ENCODE measurements at places on chromosomes 12 and 14.

DNA sequence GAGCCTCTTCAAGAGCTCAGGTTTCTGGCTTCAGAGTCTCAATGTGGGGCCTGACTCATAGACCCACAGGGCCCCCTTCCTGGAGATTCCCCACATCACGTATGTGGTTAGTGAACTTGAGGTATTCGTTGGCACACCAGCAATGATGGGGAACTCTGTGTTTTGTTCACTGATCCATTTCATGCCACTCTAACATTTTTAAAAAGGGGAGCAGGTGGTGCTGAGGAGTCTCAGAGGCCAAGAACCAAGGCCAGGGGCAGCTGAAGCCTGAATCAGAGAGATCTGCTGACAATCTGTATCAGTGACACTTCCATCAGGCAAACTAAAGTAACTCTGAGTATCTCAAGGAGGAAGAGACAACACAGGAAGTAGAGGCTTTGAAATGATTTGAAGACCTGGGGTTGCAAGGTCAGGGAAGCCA, 323.4 kb downstream of the VRK1 start:
- DNase-seq = no peak

DNA sequence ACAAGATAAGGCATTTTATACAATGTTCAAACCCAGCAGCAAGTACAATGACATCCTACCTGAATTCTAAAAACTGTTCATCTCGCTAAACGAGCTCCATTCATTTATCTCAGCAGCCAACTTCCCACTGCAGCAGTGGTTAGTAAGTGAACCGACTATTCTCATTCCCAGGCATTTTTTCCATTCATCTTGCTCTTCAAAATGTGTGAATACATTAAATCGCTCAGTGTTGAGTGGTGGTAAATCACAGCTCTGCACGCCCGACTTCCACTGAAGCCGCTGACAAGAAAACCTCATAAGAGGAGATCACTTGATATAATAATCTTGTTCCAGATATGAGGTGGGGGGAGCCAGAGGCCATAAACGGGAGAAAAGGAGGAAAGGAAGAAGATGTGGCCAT, 746.2 kb upstream of the USP15 start:
- no peak for DNase-seq

DNA sequence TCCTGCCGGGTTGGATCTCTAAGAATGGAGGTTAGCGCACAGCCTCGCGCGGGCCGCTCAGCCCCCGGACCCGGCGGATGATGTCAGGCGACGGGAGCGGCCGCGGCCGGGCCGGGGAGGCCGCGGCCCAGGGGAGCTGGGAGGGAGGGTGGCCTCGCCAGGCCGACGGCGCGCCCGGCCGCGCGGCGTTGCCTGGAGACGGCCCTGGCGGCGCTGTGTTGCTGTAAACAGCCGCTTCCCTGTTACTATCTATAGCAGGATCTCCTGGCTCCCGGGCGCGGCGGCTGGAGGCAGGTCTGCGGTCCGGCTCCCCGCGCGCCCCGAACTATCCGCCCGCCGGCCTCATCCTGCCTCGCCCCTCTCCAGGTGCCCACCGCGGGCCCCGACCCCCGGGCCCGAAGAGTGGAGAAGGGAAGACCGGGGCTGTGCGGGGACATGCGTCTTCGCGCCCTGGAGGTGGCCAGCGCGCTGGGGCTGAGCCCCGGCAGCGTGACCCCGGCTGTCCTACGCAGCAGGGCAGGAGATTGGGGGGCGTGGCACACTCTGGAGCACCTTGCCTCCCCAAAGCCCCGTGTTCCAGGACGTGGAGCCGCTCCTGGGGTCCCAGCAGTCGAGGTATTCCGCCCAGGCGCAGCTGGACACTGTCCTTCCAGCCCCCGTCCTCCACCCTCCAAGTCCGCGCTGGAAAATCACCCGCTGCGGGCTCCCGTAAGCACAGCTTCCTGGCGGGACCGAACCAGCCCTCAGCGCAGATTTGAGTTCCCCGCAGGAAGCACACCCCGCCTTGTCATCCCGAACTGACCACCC, 1.4 kb upstream of the FOS start:
- DNase-seq = peak; percentile 98

GRCh38 chr12:60159761-60160160, 563.9 kb downstream of the SLC16A7 start:
- DNase-seq = no peak

DNA sequence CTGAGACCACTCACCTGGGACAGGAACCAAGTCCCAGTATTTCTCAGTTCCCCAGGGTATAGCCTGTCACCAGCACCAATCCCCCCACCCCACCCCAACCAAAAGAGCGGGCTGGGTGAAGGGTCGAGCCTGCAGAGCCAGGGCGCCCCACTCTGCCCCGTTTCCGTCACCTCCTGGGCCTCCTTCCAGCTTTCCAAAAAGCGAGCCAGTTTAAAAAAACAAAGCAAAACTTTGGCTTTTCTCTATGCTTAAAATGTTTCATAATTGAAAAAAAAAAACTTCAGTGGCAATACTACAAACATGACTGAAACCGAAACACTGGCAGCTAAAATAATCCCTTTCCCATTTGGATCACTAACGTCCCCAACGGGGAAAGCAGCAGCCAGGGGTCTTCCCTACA, 7.5 kb downstream of the CAMKK2 start:
- DNase-seq = no peak
